ENCODE measurements at places on chromosomes 4 and X. TPM values are rescaled to one million over a fixed set of nuclear protein-coding genes. Genes with fewer than 3 reads are reported as not detected.

KCNIP4 gene
- 0.08 TPM for polyA plus RNA-seq

PALLD gene
- polyA plus RNA-seq: 7.0 TPM

BMPR1B gene
- 0.48 TPM for polyA plus RNA-seq

PAGE5 gene
- polyA plus RNA-seq: not detected

GABRG1 gene
- polyA plus RNA-seq: 0.03 TPM

RTL9 gene
- 0.04 TPM for polyA plus RNA-seq

VEGFD gene
- 16.8 TPM for polyA plus RNA-seq

SPANXC gene
- not detected for polyA plus RNA-seq

AFP gene
- not detected for polyA plus RNA-seq

ITGB1BP2 gene
- polyA plus RNA-seq: 1.5 TPM

TRIM75 gene
- polyA plus RNA-seq: not detected

RAB33A gene
- polyA plus RNA-seq: 0.37 TPM

TMPRSS11F gene
- not detected for polyA plus RNA-seq

CYBB gene
- polyA plus RNA-seq: 2.8 TPM

AMTN gene
- polyA plus RNA-seq: not detected

PCDH11X gene
- polyA plus RNA-seq: not detected

ZFP42 gene
- polyA plus RNA-seq: not detected

CT45A2 gene
- polyA plus RNA-seq: not detected

CT47B1 gene
- not detected for polyA plus RNA-seq

APBB2 gene
- 6.1 TPM for polyA plus RNA-seq

TCP11X2 gene
- polyA plus RNA-seq: not detected

UGT2A1 gene
- polyA plus RNA-seq: not detected

BDH2 gene
- polyA plus RNA-seq: 19.8 TPM

RHOH gene
- polyA plus RNA-seq: 0.60 TPM

PPEF1 gene
- 0.22 TPM for polyA plus RNA-seq

SEPSECS gene
- polyA plus RNA-seq: 3.6 TPM

GLRB gene
- polyA plus RNA-seq: 2.1 TPM

FAM199X gene
- 8.3 TPM for polyA plus RNA-seq

ALB gene
- 0.56 TPM for polyA plus RNA-seq

MAML3 gene
- polyA plus RNA-seq: 2.8 TPM

PDLIM3 gene
- 16.1 TPM for polyA plus RNA-seq

ARR3 gene
- polyA plus RNA-seq: not detected

ZGRF1 gene
- polyA plus RNA-seq: 0.79 TPM

USP26 gene
- polyA plus RNA-seq: not detected
